ENCODE measurements at places on chromosomes 4 and X. TPM values are rescaled to one million over a fixed set of nuclear protein-coding genes. Genes with fewer than 3 reads are reported as not detected.

The PDGFC gene
- total RNA-seq: not detected

The CXCL13 gene
- total RNA-seq: not detected

DNA sequence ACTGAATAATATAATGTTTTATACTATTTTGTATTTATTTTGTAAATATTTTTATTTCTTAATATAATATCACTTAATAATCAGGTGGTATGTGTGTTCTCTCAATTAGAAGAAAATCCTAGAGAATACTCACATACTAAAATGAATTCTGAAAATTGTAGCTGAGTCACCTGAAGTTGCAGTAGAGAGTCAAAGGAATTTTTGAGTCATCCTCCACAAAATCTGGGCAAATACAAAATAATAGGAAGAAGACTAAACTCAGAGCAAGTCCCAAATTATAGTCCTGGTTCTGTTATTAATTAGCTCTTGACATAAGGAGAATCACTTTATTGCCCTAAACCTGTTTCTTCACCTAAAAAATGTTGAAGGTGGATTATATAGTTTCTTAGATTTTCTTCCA is 57.8 kb downstream of the SPATA4 start:
- no peaks in the 10 kb centered on the region for H3K4me1 ChIP-seq
- H3K4me3 ChIP-seq: no peak overlapping the region
- H3K36me3 ChIP-seq: no peaks in the 10 kb centered on the region
- no peak for DNase-seq
- no peak overlapping the region for H3K27ac ChIP-seq

DNA sequence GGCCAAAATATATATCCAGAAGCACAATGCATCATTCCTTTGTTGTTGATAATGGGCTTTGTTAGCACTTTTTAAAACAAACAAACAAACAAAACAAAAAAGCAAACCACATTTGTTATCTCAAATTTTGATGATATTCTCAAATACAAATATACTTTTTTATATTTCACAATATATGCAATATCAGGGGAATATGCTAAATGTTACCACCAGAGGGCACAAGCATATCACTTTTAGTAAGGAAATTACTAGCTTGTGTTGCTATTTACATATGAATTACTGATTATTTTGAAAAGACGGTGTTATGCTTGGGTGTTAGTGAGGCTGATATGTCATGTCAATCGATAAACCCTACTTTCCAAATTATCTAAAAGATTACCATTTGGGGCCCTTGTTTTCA is 29.1 kb downstream of the RIPPLY1 start:
- no peak overlapping the region for H3K27ac ChIP-seq
- H3K27me3 ChIP-seq: no peaks in the 10 kb centered on the region
- no peaks in the 10 kb centered on the region for H3K4me1 ChIP-seq
- no peaks in the 10 kb centered on the region for H3K36me3 ChIP-seq
- no peak overlapping the region for H3K4me3 ChIP-seq
- DNase-seq: no peak

- no peaks in the 10 kb centered on the region for H3K36me3 ChIP-seq
- no peak overlapping the region for H3K4me3 ChIP-seq
- no peak for DNase-seq
- H3K27me3 ChIP-seq: no peaks in the 10 kb centered on the region
Observed at GRCh38 chr4:181799561-181800069, 443.6 kb upstream of the TENM3 start.

DNA sequence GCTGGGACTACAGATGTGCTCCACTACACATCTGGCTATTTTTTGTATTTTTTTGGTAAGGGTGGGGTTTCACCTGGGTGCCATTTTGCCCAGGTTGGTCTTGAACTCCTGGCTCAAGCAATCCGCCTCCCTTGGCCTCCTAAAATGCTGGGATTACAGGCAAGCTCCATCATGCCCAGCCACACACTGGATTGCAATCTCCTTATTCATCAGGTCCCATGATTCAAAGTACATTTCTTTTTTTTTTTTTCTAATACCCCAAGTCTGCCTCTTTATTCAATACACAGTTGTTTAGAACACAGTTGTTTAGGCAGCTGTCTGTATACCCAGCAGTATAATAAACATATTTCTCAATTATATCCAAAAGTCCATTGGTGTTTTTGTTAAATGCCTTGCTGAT is 130.3 kb upstream of the ARSJ start:
- no peaks in the 10 kb centered on the region for H3K36me3 ChIP-seq
- H3K4me3 ChIP-seq: no peak overlapping the region
- H3K27me3 ChIP-seq: no peaks in the 10 kb centered on the region
- H3K4me1 ChIP-seq: no peaks in the 10 kb centered on the region
- H3K27ac ChIP-seq: no peak overlapping the region

GRCh38 chr4:47462799-47463234 is 685 bp downstream of the COMMD8 start:
- H3K36me3 ChIP-seq: no peaks in the 10 kb centered on the region
- peak overlapping the region; percentile 92 for H3K4me3 ChIP-seq
- H3K27ac ChIP-seq: peak overlapping the region; percentile 79
- H3K27me3 ChIP-seq: no peaks in the 10 kb centered on the region
- DNase-seq: no peak
- peaks cover 24% of the 10 kb centered on the region for H3K4me1 ChIP-seq

GRCh38 chr4:183403961-183404360 is 40.5 kb upstream of the CDKN2AIP start:
- no peak for DNase-seq
- H3K4me3 ChIP-seq: no peak overlapping the region
- no peak overlapping the region for H3K27ac ChIP-seq
- no peaks in the 10 kb centered on the region for H3K36me3 ChIP-seq
- no peaks in the 10 kb centered on the region for H3K27me3 ChIP-seq

GRCh38 chr4:164318350-164318749 is 435.6 kb upstream of the SMIM31 start:
- no peak for DNase-seq
- no peak overlapping the region for H3K4me3 ChIP-seq
- H3K27ac ChIP-seq: no peak overlapping the region
- H3K4me1 ChIP-seq: no peaks in the 10 kb centered on the region
- H3K36me3 ChIP-seq: no peaks in the 10 kb centered on the region

DNA sequence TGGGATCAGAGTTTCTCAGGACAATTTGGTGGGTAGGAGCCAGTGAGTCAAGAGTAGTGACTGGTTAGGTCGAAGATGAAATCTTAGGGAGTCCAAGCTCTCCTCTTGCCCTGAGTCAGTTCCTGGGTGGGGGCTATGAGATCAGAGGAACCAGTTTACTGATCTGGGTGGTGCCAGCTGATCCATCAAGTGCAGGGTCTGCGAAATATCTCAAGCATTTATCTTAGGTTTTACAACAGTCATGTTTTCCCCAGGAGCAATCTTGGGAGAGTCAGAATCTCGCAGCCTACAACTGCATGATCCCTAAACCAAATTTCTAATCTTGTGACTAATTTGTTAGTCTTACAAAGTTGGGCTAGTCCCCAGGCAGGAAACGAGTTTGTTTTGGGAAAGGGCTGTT is 1833.2 kb upstream of the PCDH7 start:
- H3K36me3 ChIP-seq: no peaks in the 10 kb centered on the region
- no peak overlapping the region for H3K4me3 ChIP-seq
- no peak for DNase-seq
- no peak overlapping the region for H3K27ac ChIP-seq
- H3K27me3 ChIP-seq: no peaks in the 10 kb centered on the region

DNA sequence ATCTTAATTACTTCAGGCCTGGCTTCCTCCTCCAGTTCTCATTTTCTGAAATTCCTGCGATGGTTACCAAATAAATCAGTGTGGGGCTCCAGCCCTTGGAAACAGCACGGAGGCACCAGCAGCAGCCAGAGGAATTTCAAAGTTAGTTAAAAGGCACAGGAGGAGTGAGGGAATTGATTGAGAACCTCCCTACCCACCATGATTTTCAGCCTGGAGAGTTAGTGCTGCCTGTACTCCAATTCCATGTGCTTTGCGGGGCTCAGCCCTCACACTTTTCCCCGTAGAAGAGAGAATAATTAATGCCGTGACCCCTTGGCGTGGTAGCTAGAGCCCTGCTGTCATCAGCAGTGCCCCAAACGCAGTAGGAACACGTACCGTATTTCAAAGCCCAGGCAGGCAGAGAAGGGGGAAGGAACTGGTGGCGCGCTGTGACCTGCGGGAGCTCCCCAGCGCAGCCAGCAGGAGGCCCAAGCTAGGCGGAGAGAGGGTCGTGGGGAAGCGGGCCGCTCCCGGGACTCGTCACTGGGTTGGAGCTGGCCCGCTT is 84.0 kb upstream of the IGFBP7 start:
- H3K4me3 ChIP-seq: no peak overlapping the region
- H3K4me1 ChIP-seq: no peaks in the 10 kb centered on the region
- H3K27ac ChIP-seq: no peak overlapping the region
- no peaks in the 10 kb centered on the region for H3K27me3 ChIP-seq
- H3K36me3 ChIP-seq: no peaks in the 10 kb centered on the region
- DNase-seq: no peak

GRCh38 chr4:42819863-42820514 is 72.5 kb upstream of the GRXCR1 start:
- H3K36me3 ChIP-seq: no peaks in the 10 kb centered on the region
- H3K27me3 ChIP-seq: no peaks in the 10 kb centered on the region
- no peak overlapping the region for H3K4me3 ChIP-seq
- no peak overlapping the region for H3K27ac ChIP-seq
- no peaks in the 10 kb centered on the region for H3K4me1 ChIP-seq

DNA sequence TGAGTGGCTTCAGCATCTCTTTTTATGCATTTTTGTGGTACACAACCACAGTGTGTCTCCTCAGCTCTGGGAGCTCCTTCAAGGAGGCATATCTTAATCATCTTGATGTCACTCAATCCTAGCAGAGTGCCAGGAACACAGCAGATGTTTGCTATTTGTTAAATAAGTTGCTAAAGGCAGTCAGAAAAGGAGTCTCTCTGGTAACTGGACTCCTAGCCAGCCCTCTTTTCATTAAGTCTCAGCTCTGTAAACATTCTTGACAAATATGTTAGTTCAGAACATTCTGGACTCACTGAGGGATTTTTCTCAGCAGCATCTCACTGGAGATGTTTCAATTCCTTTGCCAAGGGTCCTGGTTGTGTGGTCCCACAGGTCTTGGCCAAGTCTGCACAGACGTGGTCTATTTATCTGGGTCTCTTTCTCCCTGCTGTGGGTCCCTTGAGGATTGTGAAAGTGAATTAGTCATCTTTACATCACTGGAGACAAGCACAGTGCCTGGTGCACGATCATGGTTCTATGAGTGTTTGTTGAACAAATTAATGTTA is 20.3 kb upstream of the FAM9C start:
- no peak overlapping the region for H3K27ac ChIP-seq
- H3K36me3 ChIP-seq: no peaks in the 10 kb centered on the region
- no peak overlapping the region for H3K4me3 ChIP-seq
- peaks cover 21% of the 10 kb centered on the region for H3K4me1 ChIP-seq

GRCh38 chr4:1353186-1354055 is 6.4 kb downstream of the UVSSA start:
- no peak overlapping the region for H3K4me3 ChIP-seq
- no peaks in the 10 kb centered on the region for H3K27me3 ChIP-seq
- peaks cover 3% of the 10 kb centered on the region for H3K36me3 ChIP-seq
- no peak for DNase-seq
- peaks cover 10% of the 10 kb centered on the region for H3K4me1 ChIP-seq
- H3K27ac ChIP-seq: no peak overlapping the region

DNA sequence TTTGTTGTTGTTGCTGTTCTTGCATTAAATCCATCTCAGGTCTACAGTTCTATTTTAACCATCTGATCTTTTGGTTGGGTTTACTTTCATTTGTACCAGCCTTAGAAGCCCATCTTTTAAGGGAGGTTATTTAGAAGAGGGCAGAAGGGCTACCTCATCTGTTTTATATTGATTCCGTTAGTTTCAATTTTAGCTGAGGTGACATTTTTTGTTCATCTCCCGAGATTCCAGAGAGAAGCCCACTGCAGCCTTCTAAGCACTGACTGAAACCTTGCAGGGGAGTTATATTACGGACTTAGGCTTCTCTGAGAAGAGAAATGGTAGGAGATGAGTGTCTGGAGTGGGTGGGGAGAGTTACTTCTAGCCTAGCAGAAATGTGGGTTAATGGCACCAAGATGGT is 101.8 kb downstream of the PDGFRA start:
- H3K4me1 ChIP-seq: no peaks in the 10 kb centered on the region
- H3K27me3 ChIP-seq: no peaks in the 10 kb centered on the region
- H3K27ac ChIP-seq: no peak overlapping the region
- H3K4me3 ChIP-seq: no peak overlapping the region
- H3K36me3 ChIP-seq: no peaks in the 10 kb centered on the region

- H3K4me3 ChIP-seq: no peak overlapping the region
- no peaks in the 10 kb centered on the region for H3K27me3 ChIP-seq
- H3K36me3 ChIP-seq: no peaks in the 10 kb centered on the region
- no peak for DNase-seq
- H3K27ac ChIP-seq: no peak overlapping the region
Observed at GRCh38 chrX:139023531-139023930, 312.0 kb upstream of the FGF13 start.

DNA sequence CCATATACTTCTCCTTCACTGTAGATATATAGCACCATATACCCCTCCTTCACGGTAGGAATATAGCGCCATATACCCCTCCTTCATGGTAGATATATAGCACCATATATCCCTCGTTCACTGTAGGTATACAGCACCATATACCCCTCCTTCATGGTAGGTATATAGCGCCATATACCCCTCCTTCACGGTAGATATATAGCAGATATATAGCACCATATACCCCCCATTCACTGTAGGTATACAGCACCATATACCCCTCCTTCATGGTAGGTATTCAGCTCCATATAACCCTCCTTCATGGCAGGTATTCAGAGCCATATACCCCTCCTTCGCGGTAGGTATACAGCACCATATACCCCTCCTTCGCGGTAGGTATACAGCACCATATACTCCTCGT is 12.5 kb downstream of the SNX25 start:
- peaks cover 5% of the 10 kb centered on the region for H3K4me1 ChIP-seq
- no peaks in the 10 kb centered on the region for H3K36me3 ChIP-seq
- no peak overlapping the region for H3K4me3 ChIP-seq
- no peak overlapping the region for H3K27ac ChIP-seq
- no peaks in the 10 kb centered on the region for H3K27me3 ChIP-seq

DNA sequence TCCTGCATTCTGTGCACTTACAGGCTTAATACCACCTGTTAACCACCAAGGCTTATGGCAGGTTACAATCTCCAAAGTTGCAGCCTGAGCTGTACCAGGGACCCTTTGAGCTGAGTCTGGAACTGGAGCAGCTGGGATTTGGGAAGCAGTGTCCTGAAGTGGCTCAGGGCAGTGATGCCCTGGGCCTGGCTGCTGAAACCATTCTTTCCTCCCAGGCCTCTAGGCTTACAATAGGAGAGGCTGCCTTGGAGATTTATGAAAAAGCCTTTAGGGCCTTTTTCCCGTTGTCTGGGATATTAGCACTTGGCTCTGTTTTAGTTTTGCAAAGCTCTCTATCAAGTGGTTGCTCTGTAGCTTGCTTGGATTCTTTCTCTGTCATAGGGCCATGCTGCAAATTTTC is 154.3 kb upstream of the CASK start:
- no peak overlapping the region for H3K27ac ChIP-seq
- no peak for DNase-seq
- no peaks in the 10 kb centered on the region for H3K36me3 ChIP-seq
- H3K27me3 ChIP-seq: no peaks in the 10 kb centered on the region

GRCh38 chrX:117987373-117987772 is 129.2 kb downstream of the KLHL13 start:
- no peak overlapping the region for H3K4me3 ChIP-seq
- H3K4me1 ChIP-seq: no peaks in the 10 kb centered on the region
- no peak overlapping the region for H3K27ac ChIP-seq
